ENCODE measurements at places on chromosomes 16 and 17. TPM values are rescaled to one million over a fixed set of nuclear protein-coding genes. Genes with fewer than 3 reads are reported as not detected.

DNA sequence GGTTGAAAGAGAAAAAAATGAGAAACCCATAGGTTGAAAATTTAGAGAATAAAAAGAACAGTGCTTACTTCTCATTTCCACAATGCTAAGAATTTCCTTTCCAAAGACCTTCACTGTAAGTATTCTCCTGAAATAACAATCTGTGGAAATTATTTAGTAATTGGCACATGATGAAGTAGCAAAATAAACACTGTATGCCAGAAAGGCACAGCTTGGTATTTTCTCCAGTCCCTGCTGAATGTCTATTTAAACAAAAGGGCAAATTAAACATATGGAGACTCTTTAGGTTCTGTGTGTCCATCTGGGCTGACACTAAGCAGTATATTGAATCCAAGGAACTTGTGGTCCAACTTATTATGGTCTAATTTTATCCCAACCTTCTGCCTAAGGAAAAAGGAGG is 46.1 kb downstream of the CHCT1 start:
- H3K27ac ChIP-seq: peak overlapping the region; percentile 14
- no peaks in the 10 kb centered on the region for H3K27me3 ChIP-seq
- DNase-seq: no peak
- no peaks in the 10 kb centered on the region for H3K4me1 ChIP-seq

DNA sequence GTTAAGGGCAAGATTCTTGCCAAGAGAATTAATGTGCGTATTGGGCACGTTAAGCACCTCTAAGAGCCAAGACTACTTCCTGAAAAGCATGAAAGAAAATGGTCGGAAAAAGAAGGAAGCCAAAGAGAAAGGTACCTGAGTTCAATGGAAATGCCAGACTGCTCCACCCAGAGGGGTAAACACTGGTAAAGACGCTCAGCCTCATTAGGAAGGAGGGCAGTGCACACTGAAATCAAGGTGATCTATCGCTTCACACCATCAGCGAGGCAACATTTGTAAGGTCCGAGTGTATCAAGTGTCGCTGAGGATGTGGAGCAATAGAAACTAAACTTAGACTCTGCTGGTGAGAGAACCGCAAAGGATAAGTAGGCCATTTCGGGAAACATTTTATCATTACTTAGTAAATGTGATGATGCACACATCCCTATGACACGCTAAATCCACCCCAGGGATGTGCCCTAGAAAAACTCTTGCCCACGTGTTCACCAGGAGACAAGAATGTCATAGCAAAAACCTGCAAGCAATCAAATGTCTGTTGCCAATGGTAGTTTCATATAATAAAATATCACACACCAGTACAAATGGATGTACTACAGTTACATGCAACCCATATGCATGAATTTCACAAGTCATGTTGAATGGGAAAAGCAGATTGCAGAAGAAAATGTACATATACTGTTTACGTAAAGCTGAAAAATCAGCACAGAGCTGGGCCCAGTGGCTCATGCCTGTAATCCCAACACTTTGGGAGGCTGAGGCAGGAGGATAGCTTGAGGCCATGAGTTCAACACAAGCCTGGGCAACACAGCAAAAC is 23.6 kb downstream of the CNTROB start:
- no peaks in the 10 kb centered on the region for H3K27me3 ChIP-seq
- H3K27ac ChIP-seq: peak overlapping the region; percentile 21
- DNase-seq: no peak
- H3K4me3 ChIP-seq: no peak overlapping the region

- no peaks in the 10 kb centered on the region for H3K4me1 ChIP-seq
- H3K27me3 ChIP-seq: no peaks in the 10 kb centered on the region
- H3K4me3 ChIP-seq: no peak overlapping the region
- no peak for DNase-seq
- no peak overlapping the region for H3K27ac ChIP-seq
- H3K36me3 ChIP-seq: no peaks in the 10 kb centered on the region
Measured at GRCh38 chr17:66576473-66576872, 258.4 kb upstream of the CACNG5 start.

DNA sequence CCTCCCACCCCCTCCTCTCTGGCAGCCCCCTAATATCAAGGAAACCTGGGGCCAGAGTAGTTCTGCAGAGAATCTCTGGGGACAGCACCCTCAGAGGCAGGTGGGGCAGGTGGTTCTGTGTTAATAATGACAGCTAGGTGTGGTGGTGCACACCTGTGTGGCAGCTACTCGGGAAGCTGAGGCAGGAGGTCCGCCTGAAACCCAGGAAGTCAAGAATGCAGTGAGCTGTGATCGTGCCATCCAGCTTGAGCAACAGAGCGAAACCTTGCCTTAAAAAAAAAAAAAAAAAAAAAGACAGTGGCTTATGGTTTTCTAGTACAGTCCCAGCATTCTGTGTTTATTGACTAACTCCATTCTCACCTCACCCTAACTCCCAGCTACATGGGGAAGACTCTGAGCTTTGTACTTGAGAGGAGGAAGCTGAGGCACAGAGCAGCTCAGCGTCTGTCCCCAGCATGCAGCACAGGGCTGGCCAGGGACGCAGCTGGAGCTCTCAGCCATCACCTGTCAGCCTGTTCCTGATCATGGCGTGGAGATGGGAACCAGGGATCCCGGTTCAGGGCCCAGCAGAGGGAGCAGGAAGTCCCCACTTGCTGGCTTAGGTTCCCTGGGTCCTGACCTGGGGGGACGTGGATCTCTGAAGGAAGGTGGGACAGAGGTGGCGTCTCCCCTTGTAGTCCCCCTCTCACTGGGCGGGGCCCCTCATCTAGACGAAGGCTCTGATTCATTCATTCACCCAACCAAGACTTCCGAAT is 6.1 kb downstream of the DBNDD1 start:
- no peaks in the 10 kb centered on the region for H3K36me3 ChIP-seq
- H3K4me3 ChIP-seq: no peak overlapping the region
- no peaks in the 10 kb centered on the region for H3K27me3 ChIP-seq
- H3K27ac ChIP-seq: no peak overlapping the region
- DNase-seq: no peak

DNA sequence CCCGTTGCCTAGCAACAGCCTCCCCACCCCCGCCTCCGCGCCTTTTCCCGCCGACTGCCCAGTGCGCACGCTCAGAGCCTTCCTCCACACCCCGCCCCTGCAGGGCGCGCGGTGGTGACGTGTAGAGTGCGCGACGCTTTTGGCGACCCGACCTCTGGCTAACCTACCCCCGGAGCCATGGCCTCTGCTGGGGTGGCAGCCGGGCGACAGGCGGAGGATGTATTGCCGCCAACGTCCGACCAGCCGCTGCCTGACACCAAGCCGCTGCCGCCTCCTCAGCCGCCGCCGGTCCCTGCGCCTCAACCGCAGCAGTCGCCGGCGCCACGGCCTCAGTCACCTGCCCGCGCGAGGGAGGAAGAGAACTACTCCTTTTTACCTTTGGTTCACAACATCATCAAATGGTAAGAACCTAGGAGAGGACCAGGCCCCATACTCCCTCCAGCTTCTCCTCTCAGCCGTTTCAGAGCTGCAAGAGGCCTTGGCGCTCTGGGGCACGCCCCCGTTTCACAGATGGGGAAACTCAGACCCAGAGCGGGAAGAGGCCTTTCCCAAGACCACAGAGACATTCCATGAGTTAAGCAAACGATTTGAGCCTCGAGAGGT is at the start of gene MED9:
TSS of gene MED9 (plus strand) at position 136 of the 603 bp plus-strand sequence. CDS start at position 178, 42 bp downstream.
- no peaks in the 10 kb centered on the region for H3K27me3 ChIP-seq
- H3K36me3 ChIP-seq: no peaks in the 10 kb centered on the region
- DNase-seq: peak; percentile 93

DNA sequence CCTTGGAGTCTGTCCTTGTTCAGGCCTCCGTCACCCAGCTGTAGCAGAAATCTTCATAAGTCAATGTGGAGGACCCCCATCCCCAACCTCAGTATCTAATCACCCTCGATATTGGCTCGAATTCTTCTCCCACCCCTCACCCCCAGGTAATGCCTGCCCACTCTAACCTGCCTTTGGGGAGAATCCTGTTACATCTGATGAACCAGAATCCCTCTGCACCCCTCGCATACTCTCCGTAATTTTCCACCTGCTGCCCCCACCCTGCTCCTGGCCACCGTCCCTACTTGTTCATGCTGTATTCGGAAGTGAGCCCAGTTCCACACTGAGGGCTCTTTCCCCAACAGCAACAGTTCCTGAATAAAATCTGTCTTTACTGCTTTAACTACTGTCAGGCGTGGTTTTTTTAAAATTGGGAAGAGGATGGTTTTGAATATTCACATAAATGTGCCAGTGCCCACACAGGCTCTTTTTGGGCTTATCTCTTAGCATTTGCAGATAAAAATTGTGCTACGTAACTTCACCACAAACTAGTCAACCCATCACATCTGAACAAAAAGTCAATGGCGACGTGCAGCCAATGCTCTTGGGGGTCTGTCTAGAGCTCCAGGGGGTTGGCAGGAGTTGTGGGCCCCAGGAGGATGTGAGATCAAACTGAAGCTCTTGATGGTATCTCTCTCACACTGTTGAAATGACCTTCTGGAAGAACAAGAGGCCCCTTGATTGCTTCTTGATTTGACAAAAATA is 73.7 kb downstream of the NETO2 start:
- H3K36me3 ChIP-seq: no peaks in the 10 kb centered on the region
- no peaks in the 10 kb centered on the region for H3K4me1 ChIP-seq
- no peaks in the 10 kb centered on the region for H3K27me3 ChIP-seq
- H3K27ac ChIP-seq: no peak overlapping the region

DNA sequence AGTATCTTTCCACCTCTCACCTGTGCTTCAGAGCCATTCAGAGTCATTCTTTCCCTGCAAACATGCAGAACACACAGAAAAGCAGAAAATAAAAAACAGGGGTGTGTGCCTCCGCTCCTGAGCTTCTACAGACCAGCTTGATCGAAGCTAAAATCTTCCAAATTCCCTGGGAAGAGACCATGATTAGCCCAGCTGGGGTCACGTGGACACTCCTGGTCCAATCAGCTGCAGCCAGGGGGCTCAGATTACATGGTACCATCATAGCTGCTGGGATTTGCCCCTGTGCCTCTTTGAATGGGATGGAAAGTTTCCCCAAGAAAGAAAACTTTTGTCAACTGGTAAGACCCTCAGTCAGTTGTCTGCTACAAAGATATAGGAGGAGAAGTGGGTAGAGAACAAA is 159.9 kb downstream of the TMEM114 start:
- H3K36me3 ChIP-seq: no peaks in the 10 kb centered on the region
- H3K27ac ChIP-seq: no peak overlapping the region
- DNase-seq: no peak
- no peak overlapping the region for H3K4me3 ChIP-seq
- H3K4me1 ChIP-seq: no peaks in the 10 kb centered on the region

- H3K36me3 ChIP-seq: no peaks in the 10 kb centered on the region
- no peaks in the 10 kb centered on the region for H3K4me1 ChIP-seq
- H3K27me3 ChIP-seq: no peaks in the 10 kb centered on the region
- no peak overlapping the region for H3K27ac ChIP-seq
- DNase-seq: no peak
Measured at GRCh38 chr17:33816036-33816435, 439.0 kb upstream of the CCL2 start.

- H3K27ac ChIP-seq: no peak overlapping the region
- H3K4me1 ChIP-seq: no peaks in the 10 kb centered on the region
- no peak overlapping the region for H3K4me3 ChIP-seq
- H3K36me3 ChIP-seq: peaks cover 78% of the 10 kb centered on the region
Measured at GRCh38 chr17:78800132-78800931, 18.3 kb upstream of the CYTH1 start.

GRCh38 chr16:52843381-52843780 is 209.3 kb downstream of the CHD9NB start:
- no peak for DNase-seq
- no peak overlapping the region for H3K4me3 ChIP-seq
- no peaks in the 10 kb centered on the region for H3K36me3 ChIP-seq
- H3K27ac ChIP-seq: no peak overlapping the region

DNA sequence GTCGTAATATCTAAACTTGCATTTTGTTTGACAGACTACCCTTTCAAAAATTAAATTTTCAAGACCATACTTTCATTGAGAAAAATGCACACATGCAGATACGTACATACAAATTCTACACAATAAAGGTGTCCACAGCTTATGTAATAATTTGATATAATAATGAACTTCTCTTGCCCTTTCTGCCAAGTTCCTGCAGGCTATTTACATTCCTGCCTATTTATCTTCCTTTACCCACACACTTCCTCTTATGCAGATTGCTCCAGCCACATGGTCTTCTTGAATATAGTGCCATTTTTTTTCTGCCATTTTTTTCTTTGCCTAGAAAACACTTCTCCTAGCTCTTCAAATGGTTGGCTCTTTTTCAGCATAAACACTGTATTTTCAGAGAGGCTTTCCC is 826.9 kb upstream of the CDH8 start:
- H3K4me3 ChIP-seq: no peak overlapping the region
- no peaks in the 10 kb centered on the region for H3K4me1 ChIP-seq
- no peaks in the 10 kb centered on the region for H3K36me3 ChIP-seq
- H3K27ac ChIP-seq: no peak overlapping the region
- no peaks in the 10 kb centered on the region for H3K27me3 ChIP-seq

- H3K4me1 ChIP-seq: no peaks in the 10 kb centered on the region
- peak overlapping the region; percentile 84 for H3K27ac ChIP-seq
Measured at GRCh38 chr17:38441429-38442061, 13.3 kb downstream of the ARHGAP23 start.

GRCh38 chr17:28706471-28707338 is 5.0 kb downstream of the PROCA1 start:
- no peak overlapping the region for H3K4me3 ChIP-seq
- DNase-seq: no peak
- peaks cover 19% of the 10 kb centered on the region for H3K36me3 ChIP-seq
- no peaks in the 10 kb centered on the region for H3K27me3 ChIP-seq
- H3K4me1 ChIP-seq: no peaks in the 10 kb centered on the region
- H3K27ac ChIP-seq: no peak overlapping the region

DNA sequence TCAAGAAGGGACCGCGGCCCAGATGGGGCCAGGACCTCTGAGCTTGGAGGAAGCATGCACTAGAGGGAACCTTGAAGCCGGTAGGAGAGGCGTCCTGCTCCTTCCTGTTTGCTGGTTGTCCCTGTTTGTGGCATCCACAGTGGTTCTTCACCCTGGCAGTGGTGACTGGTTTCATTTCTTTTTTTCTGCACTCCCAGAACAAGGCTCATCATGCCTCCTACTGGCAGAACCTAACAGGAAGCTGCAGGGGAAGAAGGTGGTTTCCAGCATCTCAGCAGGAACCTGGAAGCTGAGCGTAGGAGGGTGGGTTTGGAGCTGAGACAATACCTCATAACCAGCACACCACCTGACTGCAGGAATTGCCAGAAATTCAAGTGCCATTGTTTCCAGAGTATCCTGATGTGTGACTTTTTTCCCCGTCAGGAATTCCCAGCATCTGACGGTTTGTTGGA is 5.8 kb downstream of the TMEM231 start:
- no peak overlapping the region for H3K4me3 ChIP-seq
- H3K27ac ChIP-seq: peak overlapping the region; percentile 13
- no peaks in the 10 kb centered on the region for H3K36me3 ChIP-seq
- no peaks in the 10 kb centered on the region for H3K27me3 ChIP-seq
- peaks cover 9% of the 10 kb centered on the region for H3K4me1 ChIP-seq

Gene ADAM11
- total RNA-seq: 19.9 TPM

Gene ANKS3
- 6.7 TPM for total RNA-seq

Gene SPATA32
- not detected for total RNA-seq

Gene CORO1A
- 18.6 TPM for total RNA-seq

Gene NTN1
- 142 TPM for total RNA-seq

Gene GDPD1
- 3.7 TPM for total RNA-seq

Gene CDH3
- 3.5 TPM for total RNA-seq
